Prostate gland (tissue), 2 donors: ENCODE measurements at places on chromosomes 16 and 17.

DNA sequence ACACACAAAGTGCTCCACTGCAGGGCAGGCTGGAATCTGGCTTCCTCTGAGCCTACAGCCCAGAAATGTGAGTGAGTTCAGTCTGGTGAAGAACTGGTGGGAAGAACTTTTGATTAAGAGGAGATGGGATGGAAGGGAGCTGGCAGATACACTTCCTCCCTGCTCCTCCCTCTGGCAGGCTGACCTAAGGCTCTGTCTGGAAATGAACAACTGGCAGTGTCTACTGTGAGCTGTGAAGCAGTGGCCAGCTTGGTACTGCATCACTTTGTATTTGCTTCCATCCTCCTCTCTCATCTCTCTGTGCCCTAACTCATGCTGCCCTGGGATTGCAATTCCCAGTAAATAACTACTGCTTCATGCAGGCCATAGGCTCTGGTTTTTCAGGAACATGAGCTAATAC lies 45.6 kb downstream of the MAF start:
- H3K4me1 ChIP-seq: no peaks in the 10 kb centered on the region
- no peak for DNase-seq
- H3K4me3 ChIP-seq: no peak overlapping the region
- no peaks in the 10 kb centered on the region for H3K27me3 ChIP-seq
- no peak overlapping the region for H3K27ac ChIP-seq

DNA sequence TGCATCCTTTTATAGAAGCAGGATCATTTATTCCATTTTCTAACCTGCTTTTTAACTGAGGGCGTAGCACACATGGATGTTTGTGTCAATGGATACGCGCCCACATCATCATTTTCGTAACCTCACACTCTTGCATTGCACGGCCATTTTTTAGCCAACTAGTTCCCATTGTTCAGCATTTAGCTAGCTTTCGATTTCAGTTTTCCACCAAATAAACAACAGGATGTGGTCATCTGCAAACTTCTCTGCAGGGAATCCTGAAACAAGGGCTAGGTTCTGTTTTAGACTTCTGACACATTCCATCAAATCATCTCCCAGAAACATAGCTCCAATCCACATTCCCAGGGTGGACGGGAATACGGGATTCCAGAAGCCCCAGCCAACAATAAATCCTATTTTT lies 6.4 kb downstream of the CYB561 start:
- no peak overlapping the region for H3K4me3 ChIP-seq
- H3K27ac ChIP-seq: peak overlapping the region; percentile 41
- no peaks in the 10 kb centered on the region for H3K36me3 ChIP-seq
- no peak for DNase-seq
- no peaks in the 10 kb centered on the region for H3K27me3 ChIP-seq

GRCh38 chr17:20991276-20992037 lies 51.4 kb downstream of the USP22 start:
- no peak overlapping the region for H3K27ac ChIP-seq
- H3K4me1 ChIP-seq: no peaks in the 10 kb centered on the region
- H3K4me3 ChIP-seq: no peak overlapping the region

- no peaks in the 10 kb centered on the region for H3K36me3 ChIP-seq
- no peaks in the 10 kb centered on the region for H3K4me1 ChIP-seq
- no peak for DNase-seq
- no peaks in the 10 kb centered on the region for H3K27me3 ChIP-seq
- H3K27ac ChIP-seq: no peak overlapping the region
These were observed 32.4 kb downstream of the HSBP1 start for GRCh38 chr16:83840060-83840617.

DNA sequence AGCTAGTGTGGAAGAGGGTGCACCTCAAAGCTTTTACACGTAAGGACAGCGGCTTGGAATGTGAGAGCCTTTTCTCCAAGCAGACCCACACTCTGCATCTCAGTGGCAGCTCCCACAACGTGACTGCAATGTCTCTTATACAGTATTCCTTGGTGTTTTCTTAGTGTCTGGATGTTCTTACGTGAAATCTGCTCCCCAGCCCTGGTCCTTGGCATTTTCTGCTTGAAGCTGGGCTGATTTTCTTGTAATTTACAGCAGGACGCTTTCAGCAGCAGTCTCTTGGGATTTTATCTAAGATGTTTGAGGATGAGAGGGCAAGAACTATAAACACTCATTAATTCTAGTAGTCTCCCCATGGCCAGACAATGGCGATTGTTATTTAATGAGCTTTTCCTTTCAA lies 12.1 kb upstream of the POLR3E start:
- no peaks in the 10 kb centered on the region for H3K27me3 ChIP-seq
- no peaks in the 10 kb centered on the region for H3K4me1 ChIP-seq
- H3K4me3 ChIP-seq: no peak overlapping the region
- H3K27ac ChIP-seq: no peak overlapping the region
- DNase-seq: no peak
- peaks cover 15% of the 10 kb centered on the region for H3K36me3 ChIP-seq

- H3K27ac ChIP-seq: no peak overlapping the region
- H3K27me3 ChIP-seq: no peaks in the 10 kb centered on the region
- no peaks in the 10 kb centered on the region for H3K36me3 ChIP-seq
- DNase-seq: no peak
- H3K4me3 ChIP-seq: no peak overlapping the region
These were observed 35.8 kb upstream of the HAPSTR1 start for GRCh38 chr16:9055661-9056060.

DNA sequence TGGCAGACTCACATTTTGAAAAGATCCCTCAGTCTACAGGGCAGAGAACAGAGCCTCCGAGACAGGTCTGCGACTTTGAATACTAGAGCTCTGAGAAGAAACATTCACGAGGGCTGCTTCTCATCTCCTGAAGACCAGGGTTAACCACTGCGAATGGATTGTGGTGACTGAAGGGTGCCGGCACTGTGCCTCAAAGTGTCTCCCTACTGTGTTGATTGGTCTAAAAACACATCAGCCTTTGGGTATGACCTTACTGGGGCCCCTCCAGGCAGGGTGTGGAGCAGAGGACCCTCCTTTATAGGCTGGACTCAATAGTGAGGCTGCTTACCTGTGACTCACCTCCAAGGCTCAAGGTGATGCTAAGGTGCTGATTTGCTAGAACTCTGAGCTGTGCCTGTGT lies 2.6 kb upstream of the LGALS9 start:
- H3K4me1 ChIP-seq: no peaks in the 10 kb centered on the region
- no peak for DNase-seq
- H3K27ac ChIP-seq: no peak overlapping the region

DNA sequence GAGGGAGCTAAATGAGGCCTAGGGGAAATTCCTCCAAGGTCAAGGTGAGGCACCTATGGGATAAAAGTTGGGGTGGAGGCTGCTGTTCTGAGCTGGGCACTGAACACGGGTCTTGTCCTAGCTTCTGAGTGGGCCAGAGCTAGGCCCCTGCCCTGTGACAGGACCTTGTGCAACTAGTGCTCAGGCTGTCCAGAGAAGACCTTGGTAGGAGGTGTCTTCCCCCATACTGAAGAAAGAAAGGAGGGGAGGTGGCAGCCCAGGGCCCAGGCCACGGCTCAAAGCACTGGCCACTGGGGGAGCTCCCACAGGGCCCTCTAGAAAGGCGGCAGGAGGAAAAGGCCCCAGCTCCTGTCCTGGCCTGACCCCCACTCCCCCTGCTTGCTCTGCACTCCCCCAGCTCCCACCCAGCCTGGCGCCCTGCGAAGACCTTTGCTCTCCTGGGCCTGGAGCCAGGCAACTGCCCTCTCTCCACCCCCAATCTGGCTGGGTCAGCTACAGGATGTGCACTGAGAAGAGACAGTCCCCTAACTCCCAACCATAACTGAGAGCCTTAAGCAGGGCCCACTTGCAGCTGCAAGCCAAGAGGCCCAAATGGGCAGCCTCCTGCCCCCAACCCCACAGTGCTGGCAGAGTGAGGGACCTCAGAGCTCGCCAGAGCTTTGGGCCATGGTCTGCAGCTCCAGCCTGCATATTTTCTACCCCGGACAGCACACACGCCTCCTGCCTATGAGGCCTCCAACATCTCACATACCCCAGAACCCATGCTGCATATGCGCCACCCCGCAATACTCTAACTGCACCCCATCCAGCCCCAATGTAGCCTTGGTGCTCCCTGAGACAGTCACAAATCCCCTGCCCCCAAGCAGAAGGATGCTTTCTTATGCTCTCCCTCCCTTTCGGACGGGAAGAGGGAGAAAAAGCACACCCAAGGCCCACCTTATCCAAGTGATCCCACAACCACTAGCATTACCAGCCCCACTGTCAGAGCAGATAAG lies 15.3 kb downstream of the HSD11B2 start:
- H3K27me3 ChIP-seq: no peaks in the 10 kb centered on the region
- no peak overlapping the region for H3K4me3 ChIP-seq
- H3K4me1 ChIP-seq: peaks cover 41% of the 10 kb centered on the region
- H3K36me3 ChIP-seq: no peaks in the 10 kb centered on the region

DNA sequence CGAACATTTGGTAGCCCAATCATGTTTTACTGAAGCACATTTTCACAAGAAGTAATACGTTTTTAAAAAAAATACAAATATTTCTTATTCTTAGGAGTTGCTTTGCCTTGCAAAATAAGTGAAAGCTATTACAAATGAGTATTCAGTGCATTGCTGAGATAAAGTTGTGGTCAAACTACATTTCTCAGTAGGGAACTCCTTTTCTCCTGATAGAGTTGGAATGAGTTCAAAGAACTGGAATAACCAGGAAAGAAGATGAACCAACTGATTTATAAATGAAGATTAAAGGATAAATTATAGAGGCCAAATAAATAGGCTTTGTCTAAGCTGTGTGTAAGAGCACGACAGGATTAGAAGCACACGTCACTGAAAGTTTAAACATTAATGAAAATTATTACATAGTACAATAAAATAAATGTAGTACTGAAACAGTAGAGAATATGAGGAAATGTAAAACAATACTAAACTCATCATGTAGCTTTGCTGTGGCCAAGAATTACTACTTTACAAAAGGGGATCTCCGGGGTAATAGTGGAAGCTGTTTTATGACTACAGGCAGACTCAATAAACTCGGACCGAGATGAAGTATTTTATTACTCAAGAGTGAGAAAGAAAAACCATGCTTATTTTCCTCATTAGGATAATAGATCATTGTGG lies 73.6 kb downstream of the KCNJ2 start:
- H3K4me1 ChIP-seq: no peaks in the 10 kb centered on the region
- no peaks in the 10 kb centered on the region for H3K27me3 ChIP-seq
- no peak for DNase-seq
- no peaks in the 10 kb centered on the region for H3K36me3 ChIP-seq
- H3K27ac ChIP-seq: no peak overlapping the region
- no peak overlapping the region for H3K4me3 ChIP-seq

DNA sequence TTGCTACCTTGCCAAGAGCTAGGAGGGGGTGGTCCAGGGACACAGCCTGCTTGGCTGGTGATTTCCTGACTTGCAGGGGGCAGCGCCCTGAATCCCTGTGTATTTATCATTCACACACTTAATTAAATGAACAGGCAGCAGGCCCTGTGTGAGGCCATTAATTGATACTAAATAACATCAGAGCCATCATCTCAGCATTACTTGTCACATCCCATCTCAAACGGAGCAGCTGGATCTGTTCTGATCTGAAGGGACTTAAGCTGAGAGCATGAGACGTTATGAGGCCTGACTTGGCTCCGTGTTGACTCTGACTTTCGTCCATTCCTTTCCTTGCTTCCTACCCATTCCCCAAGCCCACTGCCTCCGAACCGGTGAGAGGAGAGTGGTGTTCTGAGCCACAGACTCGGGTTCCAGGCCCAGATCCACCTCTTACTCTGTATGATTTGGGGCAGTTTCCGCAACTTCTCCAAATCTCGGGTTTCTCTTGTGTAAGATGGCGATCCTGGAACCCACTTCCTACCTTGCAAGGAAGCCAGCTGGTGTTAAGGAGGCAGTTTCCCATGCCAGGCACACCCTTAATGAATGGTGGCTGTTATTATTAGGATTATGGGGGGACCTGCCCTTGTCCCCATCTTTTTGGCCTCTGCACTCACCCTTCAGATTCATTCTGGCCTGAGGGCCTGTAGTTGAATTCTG lies 33.8 kb downstream of the CACNA1G start:
- no peaks in the 10 kb centered on the region for H3K27me3 ChIP-seq
- no peak overlapping the region for H3K27ac ChIP-seq
- H3K4me3 ChIP-seq: no peak overlapping the region

GRCh38 chr17:66953630-66954020 lies 10.9 kb upstream of the CACNG4 start:
- peak overlapping the region; percentile 84 for H3K27ac ChIP-seq
- peaks cover 13% of the 10 kb centered on the region for H3K4me1 ChIP-seq
- no peak overlapping the region for H3K4me3 ChIP-seq
- DNase-seq: peak; percentile 44

GRCh38 chr17:78000341-78000740 lies 41.8 kb downstream of the TNRC6C start:
- no peak for DNase-seq
- no peak overlapping the region for H3K27ac ChIP-seq
- no peak overlapping the region for H3K4me3 ChIP-seq
- no peaks in the 10 kb centered on the region for H3K36me3 ChIP-seq
